ENCODE measurements at places on chromosomes 6 and 20.
A peak's percentile ranks its signal among the peaks of the same experiment; 100 is the strongest.

GRCh38 chr6:80530103-80530502 lies 423.6 kb downstream of the BCKDHB start:
- DNase-seq, result no peak

DNA sequence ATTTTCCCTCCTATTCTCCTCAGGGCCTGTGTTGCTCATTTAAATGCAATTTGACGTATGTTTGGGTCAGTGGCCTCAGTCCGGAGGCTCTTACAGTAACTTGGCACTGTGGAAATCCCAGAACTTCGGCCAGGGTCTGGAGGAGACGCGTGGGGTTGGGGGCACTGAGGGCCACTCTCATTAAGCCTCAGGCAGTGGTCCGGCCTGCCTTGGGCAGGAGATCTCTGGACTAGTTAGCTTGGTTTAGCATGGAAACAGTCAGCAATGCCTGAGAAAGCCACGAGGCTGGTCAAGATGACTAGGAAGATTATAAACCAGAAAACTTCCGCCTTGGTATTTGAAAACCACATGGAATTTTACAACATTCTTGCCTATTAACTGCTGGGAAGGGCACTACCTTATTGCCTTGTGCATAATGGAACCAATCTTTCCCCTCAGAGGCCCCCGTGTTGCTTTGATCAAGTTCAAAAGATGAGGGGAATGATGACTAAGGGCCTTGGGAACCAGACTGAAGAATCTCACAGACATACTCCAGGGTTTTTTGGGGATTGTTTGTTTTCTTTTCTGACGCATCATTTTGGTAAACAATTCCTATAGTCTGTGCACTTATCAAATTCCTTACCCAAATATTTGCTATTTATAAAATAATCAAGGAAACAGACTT lies 206.0 kb upstream of the PREP start:
- DNase-seq, result no peak

DNA sequence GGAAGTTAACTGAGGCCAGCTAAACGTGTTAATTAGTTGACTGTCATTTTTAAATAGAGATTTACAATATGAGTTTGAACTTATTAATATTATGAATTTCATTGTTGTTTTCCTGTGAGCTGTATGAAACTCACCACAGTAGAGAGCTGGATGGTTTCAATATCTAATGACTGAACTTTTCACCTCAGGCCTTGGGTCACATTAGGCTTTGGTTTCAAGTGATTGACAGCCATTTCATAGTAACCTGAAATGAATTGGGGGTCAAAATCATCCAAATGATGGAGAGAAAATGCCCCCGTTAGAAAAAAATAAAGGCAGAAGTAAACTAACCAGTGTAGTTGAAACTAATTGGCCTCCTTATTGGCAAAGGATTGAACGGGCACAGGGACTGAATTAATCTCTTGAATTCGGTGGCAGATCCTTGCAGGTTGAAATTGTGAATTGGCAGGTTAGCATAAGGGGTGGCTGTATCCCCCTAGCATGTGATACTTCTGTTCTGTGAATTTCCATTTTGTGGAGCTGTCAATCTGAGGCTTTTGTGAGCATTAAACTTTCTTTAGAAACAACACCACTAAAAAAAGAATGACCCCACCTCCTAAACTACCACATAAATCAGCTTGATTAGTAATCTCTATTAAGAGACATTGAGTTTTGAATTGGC lies 155.1 kb upstream of the MMS22L start:
- DNase-seq, result no peak

GRCh38 chr6:110682460-110682853 lies 132.8 kb downstream of the CDK19 start:
- DNase-seq, result peak; percentile 46

GRCh38 chr6:18503593-18504231 lies 116.6 kb downstream of the RNF144B start:
- peak; percentile 7 for DNase-seq

Data from activated T-cell treated with anti-CD3 and anti-CD28 coated beads, Interleukin-2, amount 50 U/mL, for 4 hours (primary cell).